ENCODE measurements at places on chromosomes 6 and 20.

GRCh38 chr6:112352101-112352500 is 5.0 kb downstream of the RFPL4B start:
- DNase-seq, result no peak

- DNase-seq, result peak; percentile 20
Observed at GRCh38 chr6:111842891-111843290, 30.4 kb downstream of the FYN start.

- no peak for DNase-seq
Observed at GRCh38 chr6:69914015-69914485, 47.7 kb downstream of the COL19A1 start.

DNA sequence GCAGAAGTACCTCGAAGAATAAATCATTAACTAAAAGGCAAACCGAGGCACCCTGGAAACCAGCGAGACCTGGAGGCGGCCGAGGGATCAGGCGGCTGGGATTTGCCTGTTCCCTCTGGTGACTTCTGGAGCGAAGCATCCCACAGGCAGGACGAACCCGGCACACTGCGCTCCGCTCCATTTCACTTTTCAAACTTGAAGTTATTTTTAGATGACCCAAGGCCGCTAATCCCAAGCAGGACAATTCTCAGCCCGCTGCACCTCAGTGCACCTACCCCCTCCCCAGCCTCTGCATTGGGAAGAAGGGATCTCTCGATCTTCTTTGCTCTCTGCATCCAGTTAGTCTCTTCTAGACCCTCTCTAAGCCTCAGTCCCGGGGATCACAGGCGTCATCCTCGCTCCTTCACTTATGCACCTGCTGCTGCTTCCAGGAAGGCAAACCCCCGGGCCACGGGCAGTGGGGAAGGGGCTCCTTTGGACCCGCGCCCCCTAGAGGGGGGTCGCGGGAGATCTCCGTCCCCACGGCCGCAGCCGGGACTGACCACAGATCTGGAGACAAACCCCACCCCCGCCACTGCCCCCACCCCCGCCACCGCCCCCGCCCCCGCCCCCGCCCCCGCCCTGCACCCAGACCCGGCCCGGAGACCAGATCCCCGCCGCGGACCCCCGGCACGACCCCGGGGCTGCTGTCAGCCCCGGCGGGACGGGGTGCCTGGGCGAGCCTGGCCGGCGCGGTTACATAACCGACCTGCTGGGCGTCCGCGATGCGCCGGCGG is 636 bp downstream of the RCAN2 start:
- DNase-seq, result peak; percentile 27

DNA sequence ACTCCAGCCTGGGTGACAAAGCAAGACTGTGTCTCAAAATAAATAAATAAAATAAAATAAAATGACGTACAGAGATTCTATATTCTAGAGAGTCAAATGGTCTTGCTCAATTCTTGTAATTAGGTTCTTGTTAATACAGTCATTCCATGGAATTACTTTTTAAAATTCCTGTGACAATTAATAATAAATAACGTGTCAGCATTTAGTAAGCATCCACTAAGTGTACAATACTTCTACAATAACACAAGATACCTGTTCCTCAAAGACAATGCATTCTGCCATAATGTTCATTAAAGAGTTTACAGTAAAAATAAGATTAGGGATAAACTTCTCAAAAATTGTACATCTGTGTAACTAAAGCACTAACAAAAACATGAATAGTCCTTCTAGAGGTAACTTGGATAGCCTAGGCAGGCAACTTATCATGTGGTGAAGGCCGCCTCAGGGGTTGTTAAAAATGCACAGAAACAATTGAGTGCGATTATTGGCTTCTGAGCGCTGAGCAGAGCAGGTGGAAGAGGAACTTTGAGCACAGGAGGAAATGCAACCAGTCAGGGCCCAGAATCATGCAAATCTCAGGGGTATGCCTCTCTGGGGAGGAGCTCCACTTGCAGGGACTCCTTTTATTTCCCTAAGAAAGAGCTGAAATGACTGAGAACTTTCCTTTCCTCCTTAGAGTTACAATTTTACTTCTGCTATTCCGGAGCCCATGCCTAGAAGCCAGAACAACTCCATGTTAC is 37.1 kb downstream of the QRSL1 start:
- no peak for DNase-seq

- no peak for DNase-seq
Observed at GRCh38 chr6:38773338-38773737, 58.2 kb downstream of the DNAH8 start.

DNA sequence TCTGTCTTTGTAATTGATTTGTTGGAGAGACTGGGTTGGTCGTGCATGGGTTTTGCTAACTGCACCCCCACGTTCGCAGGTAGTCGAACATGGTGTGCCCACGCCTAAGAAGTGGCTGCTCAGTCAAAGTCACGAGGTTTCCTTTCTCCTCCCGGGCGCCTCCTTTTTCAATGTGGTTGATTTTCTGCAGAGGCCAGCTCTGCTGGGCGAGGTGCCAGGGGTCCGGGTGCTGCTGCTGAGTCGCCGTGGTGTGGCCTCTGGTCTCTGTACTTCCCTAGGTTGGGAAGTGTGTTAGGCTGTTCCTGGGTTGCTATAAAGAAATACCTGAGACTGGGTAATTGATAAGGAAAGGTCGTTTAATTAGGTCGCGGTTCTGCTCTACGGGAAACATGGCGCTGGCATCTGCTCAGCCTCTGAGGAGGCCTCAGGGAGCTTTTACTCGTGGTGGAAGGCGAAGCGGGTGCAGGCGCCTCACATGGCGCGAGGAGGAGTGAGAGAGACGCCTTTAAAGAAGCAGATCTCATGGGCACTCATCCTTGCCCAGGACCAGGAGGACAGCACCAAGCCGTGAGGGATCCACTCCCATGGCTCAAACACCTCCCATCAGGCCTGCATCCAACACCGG is 14.1 kb downstream of the OSBPL2 start:
- no peak for DNase-seq

DNA sequence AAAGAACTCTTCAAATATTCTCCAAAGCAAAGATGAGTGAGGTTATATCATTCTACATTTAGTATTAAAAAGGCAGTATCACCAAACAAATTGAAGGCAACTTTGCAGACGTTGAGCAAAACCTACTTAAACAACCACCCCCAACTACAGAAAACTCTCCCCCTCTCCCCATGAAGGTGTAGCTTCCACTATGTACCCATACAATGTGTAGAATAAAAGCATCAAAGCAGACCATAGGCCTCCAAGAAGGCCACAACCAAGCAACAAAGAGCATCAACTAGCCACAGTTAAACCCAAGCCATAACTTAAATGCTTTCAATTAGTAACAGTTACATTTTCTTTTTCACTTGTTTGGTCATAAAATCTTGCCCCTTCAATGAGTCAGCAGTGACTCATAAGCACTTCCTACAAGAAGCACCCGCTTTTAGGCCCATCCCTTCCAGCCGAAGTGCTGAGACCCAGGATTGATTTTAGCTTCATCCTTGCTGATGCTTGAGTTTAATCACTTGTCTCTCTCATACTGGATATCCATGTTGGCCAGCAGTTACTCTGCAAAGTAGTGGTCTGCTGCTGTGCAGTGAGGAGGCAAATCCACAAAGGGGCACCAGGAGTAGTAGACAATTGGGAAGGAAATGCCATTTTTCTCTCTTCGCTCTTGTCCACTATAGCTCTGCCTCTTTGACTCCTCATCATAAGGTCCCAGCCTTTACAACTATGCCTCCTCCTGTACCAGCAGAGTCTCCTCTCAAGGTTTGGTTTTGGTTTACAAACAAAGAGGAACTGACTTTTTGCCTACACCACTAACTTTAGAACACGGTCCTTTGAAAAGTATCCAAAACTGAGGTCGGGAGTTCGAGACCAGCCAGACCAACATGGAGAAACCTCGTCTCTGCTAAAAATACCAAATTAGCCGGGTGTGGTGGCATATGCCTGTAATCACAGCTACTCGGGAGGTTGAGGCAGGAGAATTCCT is 8.4 kb upstream of the NUP153 start:
- no peak for DNase-seq

DNA sequence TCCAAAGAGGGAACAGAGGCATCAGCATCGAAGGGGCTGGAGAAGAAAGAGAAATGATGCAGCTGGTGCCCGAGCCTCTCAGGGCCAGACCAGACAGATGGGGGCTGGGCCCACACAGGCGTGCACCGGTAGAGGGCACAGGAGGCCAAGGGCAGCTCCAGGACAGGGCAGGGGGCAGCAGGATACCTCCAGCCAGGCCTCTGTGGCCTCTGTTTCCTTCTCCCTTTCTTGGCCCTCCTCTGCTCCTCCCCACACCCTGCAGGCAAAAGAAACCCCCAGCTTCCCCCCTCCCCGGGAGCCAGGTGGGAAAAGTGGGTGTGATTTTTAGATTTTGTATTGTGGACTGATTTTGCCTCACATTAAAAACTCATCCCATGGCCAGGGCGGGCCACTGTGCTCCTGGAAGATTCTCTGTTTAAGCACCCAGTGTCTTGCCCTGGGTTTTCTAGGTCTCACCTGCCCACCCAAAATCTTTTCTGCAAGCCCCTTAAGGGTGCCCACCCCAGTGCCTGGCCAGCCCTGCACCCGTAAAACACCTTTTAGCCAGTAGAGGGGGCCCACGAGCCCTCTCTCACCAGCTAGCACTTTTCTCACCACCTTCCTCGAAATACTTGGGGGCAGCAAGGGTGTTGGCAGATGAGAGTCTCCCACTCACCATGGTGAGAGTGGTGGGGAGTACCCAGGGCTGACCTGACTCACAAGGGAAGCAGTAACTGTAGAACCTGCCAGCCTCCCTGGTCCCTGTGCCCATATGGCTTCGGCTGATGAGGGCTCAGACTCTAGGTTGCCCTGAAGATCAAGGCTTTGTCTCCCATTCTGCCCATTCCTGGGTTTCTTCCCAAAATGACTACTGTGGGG is 35.7 kb upstream of the ID1 start:
- DNase-seq, result peak; percentile 9

DNA sequence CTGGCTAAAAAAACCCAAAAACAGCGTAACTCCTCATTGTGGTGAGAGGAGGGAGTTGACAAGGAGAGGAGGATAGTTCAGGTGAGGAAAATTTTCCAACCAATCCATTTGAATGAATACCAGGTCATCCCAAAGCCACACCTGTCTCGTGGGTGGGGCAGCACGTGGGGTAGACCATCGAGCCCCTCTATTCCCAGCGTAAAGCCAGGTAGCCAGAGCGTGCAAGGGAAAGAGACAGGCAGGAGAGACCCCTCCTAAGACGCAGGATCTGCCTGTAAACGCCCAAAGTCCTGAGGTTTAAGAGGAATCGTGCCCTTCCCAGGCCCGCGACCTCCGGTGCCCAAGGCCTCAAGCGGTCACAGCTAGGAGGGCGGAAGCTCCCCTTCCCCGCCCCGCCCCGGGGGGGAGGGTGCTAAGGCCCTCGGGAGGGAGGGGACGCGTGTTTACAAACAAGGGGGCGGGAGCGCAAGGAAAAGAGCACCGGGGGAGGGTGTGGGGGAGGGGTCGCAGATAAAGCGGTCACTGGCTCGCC is 712 bp downstream of the RXRB start:
- DNase-seq, result peak; percentile 74

- DNase-seq, result no peak
Observed at GRCh38 chr20:41234041-41234440, 83.5 kb downstream of the ZHX3 start.

Measured in NCI-H774 (cell line).